Adipocyte (in vitro differentiated cells): ENCODE measurements at places on chromosomes 11 and 22.

DNA sequence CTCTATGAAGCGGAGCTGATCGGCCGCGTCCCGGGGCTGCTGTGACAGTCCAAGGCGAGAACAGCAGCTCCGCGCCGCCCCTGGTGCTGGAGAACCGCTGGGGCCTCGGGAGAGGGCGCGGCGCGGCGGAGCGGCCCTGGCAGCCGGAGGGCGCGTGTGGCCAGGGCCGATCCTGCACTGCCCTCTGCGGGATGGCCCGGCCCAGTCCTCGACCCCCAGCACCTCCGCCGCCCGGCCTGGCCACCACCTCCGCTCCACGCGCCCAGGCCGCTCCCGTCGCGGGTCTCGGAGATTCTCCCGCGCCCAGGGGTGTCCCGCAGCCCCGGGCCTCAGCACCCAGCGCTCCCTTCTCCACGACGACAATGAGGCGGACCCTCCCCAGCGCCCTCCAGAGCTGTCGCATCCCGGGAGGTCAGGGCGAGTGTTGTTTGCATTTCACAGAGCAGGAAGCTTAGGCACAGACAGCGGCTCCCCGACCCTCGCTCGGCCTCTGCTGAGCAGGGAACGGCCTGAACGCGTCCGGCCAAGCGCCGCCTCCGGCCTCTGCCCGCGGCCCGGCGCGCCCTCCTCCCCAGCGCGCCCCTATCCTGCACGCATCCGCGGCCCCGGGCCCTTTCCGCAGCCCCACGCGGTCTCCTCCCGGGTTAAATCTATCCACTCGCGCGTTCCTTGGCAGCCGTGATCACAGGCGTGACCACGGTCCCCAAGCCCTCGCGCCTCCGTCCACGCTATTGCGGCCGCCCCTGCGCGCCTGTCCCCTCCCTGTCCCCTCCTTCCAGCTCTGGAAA is 109.7 kb downstream of the WNT7B start:
- DNase-seq: peak; percentile 67

- no peak for DNase-seq
Measured at GRCh38 chr11:69904161-69904973, 85.2 kb upstream of the FGF3 start.

- DNase-seq: no peak
Measured at GRCh38 chr22:26534874-26535602, 22.8 kb upstream of the TFIP11 start.

DNA sequence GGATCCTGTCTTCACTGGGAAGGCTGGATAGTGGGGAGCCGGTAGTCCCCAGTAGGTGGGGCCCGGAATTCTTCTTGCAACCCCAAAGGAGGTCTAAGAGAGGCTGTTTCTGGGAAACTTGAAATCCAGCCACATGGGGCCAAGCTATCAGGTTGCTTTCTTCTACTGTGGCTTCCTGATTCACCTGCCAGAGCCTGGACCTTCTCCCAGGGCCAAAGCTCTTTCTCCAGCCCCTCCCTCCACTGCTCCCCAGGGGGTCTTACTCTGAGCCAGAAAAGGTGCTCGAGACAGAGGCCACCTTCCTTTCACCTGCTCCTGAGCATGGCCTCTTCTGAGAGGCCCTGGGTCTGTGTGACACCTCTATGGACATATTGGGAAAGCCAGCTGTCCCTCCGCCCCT is 9.1 kb downstream of the TST start:
- DNase-seq: no peak

GRCh38 chr22:35128637-35129036 is 62.7 kb downstream of the ISX start:
- DNase-seq: no peak

- DNase-seq: no peak
Measured at GRCh38 chr11:115188898-115189278, 315.3 kb downstream of the CADM1 start.

GRCh38 chr11:7538031-7538430 is 24.2 kb downstream of the PPFIBP2 start:
- no peak for DNase-seq

DNA sequence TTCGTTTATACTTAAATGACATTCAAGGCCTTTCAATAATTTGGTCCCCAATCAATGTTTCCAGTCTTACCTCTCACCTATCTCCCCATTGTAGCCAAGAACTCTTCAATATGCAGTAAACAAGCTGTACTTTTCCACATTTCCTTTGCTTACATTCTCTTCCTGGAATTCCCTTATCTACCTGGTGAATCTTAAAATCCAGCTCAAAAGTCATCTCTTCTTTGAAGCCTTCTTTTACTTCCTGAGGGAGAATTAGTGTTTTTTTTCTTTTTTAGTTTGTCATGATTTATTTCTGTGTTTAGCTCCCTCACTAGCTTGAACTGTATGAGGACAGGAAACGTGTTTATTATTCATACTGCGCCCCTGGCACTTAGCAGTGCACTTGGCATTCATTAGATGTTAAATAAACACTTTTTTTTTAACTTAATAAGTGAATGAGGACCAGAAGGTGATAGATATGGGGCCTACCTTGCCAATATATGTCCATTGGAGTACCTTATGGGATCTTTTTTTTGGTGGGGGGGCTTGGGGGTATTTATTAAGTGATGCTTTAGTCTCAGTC is 4.9 kb upstream of the PTS start:
- DNase-seq: no peak

- DNase-seq: no peak
Measured at GRCh38 chr22:27557286-27558008, 244.1 kb downstream of the MN1 start.

GRCh38 chr22:20840646-20841371 is 17.8 kb downstream of the PI4KA start:
- DNase-seq: no peak

- DNase-seq: no peak
Measured at GRCh38 chr11:2693271-2694261, 6.2 kb downstream of the KCNQ1OT1 start.

DNA sequence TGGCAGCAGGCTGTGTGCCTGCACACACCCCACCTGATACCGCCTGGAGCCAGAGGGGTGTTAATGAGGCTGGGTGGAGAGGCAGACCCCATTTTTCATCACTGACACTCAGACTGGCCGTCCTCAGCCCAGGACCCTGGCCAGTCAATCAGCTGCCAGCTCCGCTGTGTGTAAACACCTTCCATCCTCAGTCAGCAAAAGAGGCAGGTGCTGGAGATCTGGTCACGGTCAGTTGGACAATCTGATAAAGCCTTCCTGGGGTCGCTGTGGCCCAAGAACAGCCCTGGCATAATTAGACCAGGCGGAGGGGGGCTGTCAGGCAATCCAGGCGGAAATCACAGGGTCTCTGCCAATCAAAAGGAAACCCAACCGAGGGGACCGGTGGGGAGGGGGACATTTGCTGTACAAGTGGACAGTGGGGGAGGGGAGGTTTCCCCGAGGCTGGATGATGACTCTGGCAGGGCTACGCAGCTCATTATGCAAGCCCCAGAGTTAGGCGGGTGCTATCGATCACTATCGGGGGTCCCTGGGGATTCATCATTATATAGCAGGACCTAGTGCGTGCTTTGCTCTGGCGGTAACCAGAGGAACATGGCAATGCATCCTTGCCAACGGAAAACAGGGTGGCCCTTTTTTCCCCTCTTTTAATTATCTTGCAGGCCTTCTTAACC is 72.9 kb downstream of the ABTB2 start:
- DNase-seq: no peak

DNA sequence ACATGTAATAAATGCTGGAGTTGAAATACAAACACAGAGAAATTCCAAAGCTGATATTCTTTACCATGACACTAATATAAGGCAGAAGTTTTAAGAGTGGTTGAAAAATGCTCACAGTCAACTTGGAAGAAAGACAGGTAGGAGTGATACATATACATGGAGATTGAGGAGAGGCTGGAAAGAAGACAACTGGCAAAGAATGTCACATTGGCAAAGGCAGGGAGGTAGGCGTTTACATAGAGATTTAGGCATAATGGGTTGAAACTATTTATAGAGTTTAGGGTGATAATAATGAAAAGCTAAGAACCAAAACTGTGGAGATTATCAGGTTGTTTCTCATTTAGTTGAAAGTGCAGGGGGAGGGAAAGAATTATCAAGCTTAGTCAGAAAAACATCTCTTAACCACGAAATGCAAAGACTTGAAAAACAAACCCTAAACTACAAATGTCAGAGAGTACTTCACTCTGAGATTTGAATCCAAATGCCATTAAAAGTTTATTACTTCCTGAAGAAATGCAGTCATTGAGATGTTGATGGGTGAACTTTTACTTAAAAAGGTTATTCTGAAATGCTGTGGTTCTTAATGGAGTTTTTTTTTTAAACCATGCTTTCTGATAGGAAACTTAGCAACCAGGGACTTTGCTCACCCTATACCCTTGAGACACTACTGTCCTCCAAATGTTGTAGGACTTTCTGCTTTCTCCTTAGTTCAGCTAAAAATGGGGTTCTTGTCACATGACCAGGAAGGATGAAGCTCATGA is 138.4 kb upstream of the CCDC90B start:
- no peak for DNase-seq
